ENCODE measurements at places on chromosomes 4 and X.

DNA sequence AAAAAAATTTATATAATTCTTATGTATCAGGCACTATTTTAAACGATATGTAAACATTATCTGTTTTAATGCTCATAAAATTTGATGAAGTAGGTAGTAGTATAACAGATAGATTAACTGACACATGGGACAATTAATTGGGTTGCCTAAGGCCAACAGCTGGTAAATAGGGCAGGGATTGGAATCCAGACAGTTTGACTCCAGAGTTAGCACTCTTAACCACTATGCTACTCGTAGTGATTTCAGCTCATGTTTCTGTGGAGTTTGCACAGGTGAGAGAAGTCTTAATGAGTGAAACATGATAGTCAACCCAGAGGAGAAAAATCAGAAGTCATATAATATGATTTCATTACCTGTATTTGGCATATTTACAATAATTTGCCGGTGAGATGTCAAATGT lies 126.0 kb upstream of the WDFY3 start:
- DNase-seq, result no peak

DNA sequence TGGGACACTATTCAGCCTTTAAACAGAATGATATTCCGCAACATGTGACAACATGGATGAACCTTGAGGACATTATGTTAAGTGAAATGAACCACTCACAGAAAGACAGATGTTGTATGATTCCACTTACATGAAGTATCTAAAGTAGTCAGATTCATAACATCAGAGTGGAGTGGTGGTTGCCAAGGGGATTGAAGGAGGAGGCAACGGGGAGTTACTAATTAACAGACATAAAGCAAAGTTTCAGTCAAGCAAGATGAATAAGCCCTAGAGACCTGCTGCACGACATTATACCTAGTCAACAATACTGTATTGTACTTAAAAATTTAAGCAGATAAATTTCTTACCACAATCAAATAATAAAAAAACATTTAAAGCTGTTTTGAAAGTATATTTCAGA lies 105.0 kb upstream of the NR0B1 start:
- DNase-seq, result no peak

GRCh38 chr4:42123071-42123644 lies 29.3 kb downstream of the BEND4 start:
- DNase-seq, result no peak

GRCh38 chr4:161992317-161992716 lies 171.5 kb downstream of the FSTL5 start:
- no peak for DNase-seq

DNA sequence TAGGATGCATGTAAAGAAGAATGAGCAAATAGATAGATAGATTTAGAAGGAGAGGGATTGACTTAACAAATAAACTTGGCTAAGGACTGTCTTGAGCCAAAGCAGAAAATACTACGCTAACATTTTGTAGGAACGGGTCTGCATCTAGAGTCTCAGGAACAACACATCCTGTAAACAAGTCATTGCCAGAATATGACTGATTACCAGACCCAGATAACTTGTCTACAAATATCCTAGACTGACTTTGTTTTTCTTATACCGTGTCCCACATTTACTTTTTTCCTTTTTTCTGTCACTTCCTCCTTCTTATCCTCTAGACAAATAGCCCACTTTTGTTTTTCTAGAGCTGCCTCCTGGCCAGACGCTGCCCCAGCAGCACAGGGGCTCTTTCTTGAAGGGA lies 393.6 kb downstream of the PDGFC start:
- DNase-seq, result no peak

GRCh38 chr4:10201381-10202223 lies 85.0 kb upstream of the WDR1 start:
- DNase-seq, result no peak

DNA sequence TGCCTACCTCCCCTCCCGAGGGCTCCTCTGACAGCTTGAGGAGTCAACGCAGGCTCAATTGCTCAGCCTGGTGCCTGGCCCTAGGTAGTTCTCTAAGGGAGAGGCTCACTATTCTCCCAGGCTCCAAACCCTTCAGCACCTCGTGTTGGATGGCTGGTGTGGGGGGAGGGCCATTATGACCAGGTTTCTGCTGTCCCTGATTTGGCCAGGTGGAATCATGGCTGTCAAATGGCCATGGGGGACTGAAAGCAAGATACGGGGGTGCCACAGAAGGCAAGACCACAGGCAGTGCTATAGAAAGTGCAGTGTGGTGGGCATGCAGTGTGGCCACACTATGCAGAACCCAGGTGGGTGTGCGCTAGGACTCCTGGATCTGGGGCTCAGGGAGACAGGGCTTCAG lies 9.5 kb downstream of the PNMA6F start:
- DNase-seq, result no peak

GRCh38 chr4:125313497-125313896 lies 1.3 kb upstream of the FAT4 start:
- no peak for DNase-seq

- no peak for DNase-seq
Observed at GRCh38 chrX:74458736-74459135, 37.4 kb downstream of the SLC16A2 start.

GRCh38 chrX:152832520-152832919 lies 1.7 kb downstream of the NSDHL start:
- DNase-seq, result no peak

DNA sequence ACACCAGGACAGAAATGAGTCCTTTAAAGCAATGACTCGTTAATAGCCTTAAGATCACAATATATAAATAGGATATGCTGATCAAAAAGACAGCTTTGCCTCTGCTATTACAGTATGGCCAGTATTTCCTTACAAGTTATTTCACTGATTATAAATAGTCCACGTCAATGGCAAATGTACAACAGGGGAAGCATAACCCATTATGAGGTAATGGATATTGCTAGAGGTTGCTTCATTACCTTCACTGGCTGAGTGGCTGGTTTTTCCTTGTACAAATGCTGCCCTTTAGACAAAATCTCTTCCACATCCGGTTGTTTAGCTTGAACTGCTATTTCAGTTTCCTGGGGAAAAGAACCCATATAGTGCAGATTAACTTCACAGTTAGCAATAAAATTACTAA lies 764.6 kb upstream of the FTHL17 start:
- DNase-seq, result no peak

DNA sequence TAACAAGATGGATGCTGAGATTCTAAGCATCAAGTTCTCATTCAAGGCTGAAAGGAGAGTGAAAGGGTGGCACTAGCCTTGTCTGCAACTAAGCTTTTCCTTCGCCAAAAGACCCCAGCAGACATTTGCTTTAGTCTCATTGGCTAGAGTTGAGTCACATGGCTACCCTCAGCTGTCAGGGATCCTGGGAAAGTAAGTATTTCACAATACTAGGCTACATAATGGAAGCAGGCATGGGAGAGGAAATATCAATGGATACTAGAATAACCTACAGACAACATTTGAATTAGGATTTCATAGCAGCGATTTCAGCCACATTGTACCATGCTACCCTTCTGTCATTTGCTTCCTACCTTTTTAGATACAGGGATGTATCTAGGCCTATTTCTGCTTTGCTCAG lies 29.1 kb downstream of the MAOA start:
- DNase-seq, result no peak

DNA sequence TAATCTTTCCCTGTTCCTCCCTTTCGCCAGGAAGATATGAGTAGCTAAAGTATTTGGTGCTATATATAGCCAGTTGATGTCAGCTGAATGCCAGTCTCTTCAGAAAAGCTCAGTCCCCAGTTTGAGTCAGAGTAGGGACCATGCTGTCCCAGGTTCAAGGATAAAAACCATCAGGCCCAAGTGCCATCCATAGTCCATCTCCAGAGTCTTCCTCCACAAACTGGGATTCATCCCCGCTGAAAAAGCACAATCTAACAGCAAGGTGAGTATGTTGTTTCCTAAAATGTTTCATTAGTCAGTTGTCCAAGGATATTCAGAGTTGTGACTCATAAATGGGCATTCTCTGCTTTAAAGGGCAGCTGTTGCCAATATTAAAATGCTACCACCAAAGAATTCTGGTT lies at the start of gene MYOZ2:
TSS of gene MYOZ2 (plus strand) at position 112 of the 401 bp plus-strand sequence. CDS start 694 bp downstream, outside the sequence.
- no peak for DNase-seq

GRCh38 chrX:10938365-10938923 lies 172.7 kb upstream of the HCCS start:
- no peak for DNase-seq

GRCh38 chr4:40275065-40275730 lies 59.9 kb upstream of the CHRNA9 start:
- no peak for DNase-seq

GRCh38 chrX:75051047-75051446 lies 105.0 kb downstream of the ABCB7 start:
- no peak for DNase-seq

DNA sequence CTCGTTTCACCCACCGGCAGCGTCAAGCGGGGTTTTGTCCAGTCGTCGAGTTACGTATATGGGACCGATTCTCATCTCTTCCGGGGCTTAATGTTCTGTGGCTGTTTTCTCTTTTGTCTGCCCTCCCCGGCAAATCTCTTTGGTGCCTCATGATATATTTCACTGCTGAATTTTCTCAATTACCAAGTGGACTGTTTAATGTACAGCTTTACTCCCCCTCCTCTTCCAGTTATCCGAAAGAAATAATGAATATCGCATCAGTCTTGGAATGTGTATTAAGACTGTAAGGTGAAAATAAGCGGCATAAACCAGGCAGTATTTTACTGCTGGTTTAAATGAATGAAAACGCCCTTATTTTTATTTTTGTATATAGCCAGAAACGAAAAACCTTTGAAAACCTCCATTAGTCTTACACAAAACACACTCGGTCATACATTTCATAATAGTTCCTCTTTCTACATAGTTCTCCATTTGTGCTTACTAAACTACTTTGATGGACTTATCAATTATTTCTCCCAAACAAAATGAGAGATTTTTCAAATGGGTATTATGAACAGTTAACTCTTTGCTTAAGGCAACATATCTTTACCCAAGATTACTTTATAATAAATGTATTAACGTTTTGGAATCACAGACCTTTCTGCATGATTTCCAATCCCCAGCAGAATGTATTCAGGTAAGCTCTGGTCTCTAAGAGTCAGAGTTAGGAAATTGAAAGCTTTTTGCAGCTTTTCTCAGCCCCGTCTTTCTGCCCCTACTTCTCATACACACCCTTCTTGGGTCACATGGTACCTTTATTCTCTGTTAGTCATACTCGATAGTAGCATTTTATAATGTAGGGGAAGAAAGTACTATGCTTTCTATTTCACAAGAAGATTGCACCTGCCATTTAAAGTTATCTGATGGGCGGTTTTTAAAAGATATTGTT lies 979 bp downstream of the RP2 start:
- no peak for DNase-seq

GRCh38 chr4:159002950-159003349 lies 99.9 kb upstream of the RAPGEF2 start:
- DNase-seq, result no peak

GRCh38 chr4:174789657-174790056 lies 39.4 kb downstream of the GLRA3 start:
- no peak for DNase-seq

DNA sequence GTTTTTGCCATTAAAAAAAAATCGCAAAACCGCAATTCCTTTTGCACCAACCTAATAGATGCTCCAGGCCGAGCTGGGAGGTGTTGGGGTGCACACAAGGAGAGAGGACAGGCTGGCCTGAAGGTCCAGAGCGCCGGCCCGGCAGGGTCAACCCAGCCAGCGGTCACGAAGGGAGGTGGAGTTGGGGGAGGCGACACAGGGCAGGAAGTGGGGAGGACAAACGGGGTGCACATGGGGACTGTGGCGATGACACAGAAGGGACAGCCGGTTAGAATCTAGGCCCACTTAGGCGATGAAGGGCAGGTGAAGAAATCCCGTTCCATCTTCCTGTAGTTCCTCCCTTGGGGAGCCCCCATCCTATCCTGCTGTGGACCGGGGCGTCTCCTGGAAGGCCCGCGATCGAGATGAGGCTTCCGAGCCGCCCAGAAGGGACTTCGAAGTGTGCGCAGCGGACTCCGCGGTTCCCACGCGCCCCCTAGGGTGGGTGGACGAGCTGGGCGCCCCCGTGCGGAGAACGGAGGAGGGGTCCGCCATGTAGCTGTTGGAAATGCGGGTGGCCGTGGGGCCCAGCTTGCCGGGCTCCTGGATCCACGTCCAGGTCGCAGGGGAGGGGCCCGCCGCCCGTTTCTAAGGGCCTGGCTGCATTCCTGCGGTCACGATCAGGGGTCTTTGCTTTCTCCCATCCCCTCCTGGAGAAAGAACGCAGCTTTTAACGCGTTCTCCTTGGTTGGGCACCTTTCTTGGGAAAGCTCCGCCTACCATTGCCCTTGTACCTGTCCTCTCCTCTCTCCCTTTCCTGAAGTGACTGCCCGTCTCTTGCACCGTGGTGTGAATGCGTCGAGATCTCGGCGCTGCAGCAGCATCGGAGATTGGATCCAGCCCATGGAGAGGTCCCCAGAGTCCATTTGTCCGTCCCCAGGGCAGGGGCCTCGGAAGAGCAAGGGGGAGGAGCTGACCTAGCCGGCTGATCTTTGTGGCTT lies 17.0 kb upstream of the HPF1 start:
- peak; percentile 53 for DNase-seq

DNA sequence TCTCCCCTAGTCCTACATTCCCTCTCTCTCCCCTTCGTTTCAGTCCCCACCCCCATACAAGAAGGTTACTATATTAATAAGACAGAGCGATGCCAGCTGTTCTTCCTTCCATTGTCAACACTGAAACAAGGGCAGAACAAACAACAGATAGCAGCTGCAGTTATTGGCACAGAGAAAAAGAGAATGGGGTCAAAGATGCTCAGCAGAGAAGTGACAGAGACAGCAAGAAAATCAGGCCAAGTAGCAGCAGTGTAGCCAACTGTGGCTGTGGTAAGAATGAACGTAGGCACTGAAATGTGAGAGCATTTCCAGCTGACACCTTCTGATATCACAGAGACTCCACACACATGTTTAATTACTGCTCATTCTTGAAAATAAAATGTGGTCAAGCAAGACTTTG lies 641.8 kb downstream of the FSTL5 start:
- no peak for DNase-seq

- no peak for DNase-seq
Observed at GRCh38 chr4:102449751-102450352, 51.3 kb upstream of the NFKB1 start.

- peak; percentile 98 for DNase-seq
Observed at GRCh38 chr4:6327220-6327917, 57.7 kb downstream of the WFS1 start.

DNA sequence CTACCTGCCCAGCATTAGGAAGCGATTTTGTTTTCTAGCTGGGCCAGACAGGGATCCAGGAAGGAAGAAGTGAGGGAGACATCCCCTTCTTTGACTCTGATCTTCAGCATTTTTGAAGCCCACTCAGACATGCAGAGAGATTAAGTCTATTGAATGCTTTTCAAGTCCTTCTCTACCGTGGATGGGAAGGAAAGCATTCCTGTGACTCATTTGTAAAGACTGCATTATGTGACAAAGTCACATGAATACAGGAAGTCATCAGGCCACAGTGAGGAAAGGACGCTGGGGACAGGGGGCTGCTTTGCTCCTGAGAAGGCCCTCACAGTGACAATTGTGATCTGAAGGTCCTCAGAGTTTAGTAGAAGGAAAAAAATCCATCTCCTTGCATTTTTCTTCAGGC lies 67.4 kb upstream of the GBA3 start:
- no peak for DNase-seq

- no peak for DNase-seq
Observed at GRCh38 chrX:125003746-125004446, 315.8 kb upstream of the TEX13C start.

Measured in H1 (cell line).